ENCODE measurements at places on chromosomes 12 and 14. TPM values are rescaled to one million over a fixed set of nuclear protein-coding genes. Genes with fewer than 3 reads are reported as not detected.

DNA sequence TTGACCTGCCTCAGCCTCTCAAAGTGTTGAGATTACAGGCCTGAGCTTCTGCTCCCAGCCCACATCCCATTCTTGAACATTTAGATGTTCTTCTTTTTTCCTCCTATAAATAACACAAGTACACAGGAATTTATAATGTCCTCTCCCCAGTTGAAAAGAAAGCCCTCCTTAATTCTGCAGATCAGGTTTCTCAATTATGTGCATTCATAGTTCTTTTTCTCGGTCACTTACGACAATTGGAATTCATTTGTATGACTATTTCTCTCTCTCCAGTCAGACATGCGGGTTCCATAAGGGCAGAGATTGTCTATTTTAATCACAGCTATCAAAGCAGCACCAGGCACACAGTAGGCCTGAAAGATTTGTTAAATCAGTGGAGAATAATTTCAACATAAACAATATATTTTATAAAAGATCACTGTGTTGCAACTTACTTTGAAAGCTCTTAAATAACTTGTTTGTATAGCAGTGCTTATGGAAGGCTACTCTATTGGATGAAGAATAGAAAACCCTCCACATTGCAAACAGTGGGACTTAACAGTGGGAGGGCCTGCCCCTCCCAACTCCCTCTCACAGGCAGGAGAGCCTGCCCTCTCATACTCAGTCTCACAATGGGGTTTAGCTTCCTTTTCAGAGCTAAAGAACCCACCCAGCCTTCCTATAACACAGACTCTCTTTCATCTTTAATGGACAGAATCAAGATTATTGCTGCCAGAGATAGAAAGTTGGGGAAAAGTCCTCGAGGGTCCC is 84.1 kb upstream of the TRAF3 start:
- H3K4me1 ChIP-seq = peaks cover 13% of the 10 kb centered on the region
- H3K27me3 ChIP-seq = no peaks in the 10 kb centered on the region
- H3K27ac ChIP-seq = no peak overlapping the region
- no peaks in the 10 kb centered on the region for H3K36me3 ChIP-seq
- DNase-seq = no peak

DNA sequence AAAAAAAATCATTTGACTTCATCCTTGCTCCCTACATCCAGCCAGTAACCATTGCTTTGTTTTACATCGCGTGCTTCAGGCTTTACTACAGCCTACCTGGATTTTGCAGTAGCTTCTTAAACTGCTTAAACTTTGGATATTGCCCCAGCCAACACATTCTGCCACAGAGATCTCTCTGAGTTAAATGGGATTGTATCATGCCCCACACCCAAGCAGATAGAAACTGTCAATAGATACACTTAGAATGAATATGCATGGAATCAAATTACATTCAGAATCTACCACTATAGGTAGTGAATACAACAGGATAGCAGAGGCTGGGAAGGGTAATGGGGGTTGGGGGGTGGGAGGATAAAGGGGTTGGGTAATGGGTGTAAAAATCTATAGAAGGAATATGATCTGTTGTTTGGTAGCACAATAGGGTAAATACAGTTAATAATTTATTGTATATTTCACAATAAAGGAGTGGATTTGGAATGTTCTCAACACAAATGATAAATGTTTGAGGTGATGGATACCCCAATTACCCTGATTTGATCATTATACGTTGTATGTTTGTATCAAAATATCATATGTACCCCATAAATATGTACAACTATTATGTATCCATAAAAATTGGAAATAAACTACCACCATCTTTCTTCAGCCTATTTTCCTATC is 2.7 kb upstream of the MYRFL start:
- no peak overlapping the region for H3K27ac ChIP-seq
- no peaks in the 10 kb centered on the region for H3K36me3 ChIP-seq
- no peak for DNase-seq
- H3K4me1 ChIP-seq = peaks cover 5% of the 10 kb centered on the region

GRCh38 chr12:57046947-57047890 is 2.7 kb downstream of the MYO1A start:
- H3K27ac ChIP-seq = no peak overlapping the region
- H3K27me3 ChIP-seq = peaks cover 18% of the 10 kb centered on the region
- H3K4me3 ChIP-seq = no peak overlapping the region
- no peaks in the 10 kb centered on the region for H3K36me3 ChIP-seq
- H3K4me1 ChIP-seq = peaks cover 10% of the 10 kb centered on the region

DNA sequence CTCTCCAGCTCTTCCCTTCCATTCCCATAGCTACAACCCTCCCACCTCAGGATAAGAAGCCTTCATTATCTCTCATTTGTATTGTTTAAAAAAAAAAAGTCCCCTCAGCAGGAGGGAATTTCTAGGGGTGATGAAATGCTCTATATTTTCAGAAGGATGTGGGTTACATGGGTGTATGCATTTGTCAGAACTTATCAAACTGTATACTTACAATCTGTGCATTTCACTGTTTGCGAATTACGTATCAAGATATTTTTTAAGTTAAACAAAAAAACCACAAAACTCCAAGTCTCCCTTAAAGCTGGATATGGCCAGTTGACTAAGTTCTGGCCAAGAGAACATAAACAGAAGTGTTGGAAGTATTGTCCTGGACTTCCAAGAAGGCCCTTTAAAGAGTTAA is 2.0 kb upstream of the FKBP11 start:
- peaks cover 13% of the 10 kb centered on the region for H3K4me1 ChIP-seq
- no peak overlapping the region for H3K27ac ChIP-seq
- H3K4me3 ChIP-seq = no peak overlapping the region

- H3K27me3 ChIP-seq = peaks cover 10% of the 10 kb centered on the region
- H3K4me1 ChIP-seq = peaks cover 4% of the 10 kb centered on the region
- H3K4me3 ChIP-seq = no peak overlapping the region
- no peak for DNase-seq
- H3K36me3 ChIP-seq = no peaks in the 10 kb centered on the region
These were observed 20.4 kb upstream of the TMEM229B start for GRCh38 chr14:67508956-67509355.

- no peak overlapping the region for H3K27ac ChIP-seq
- no peak overlapping the region for H3K4me3 ChIP-seq
- peak; percentile 64 for DNase-seq
- H3K36me3 ChIP-seq = no peaks in the 10 kb centered on the region
- peaks cover 10% of the 10 kb centered on the region for H3K4me1 ChIP-seq
- peaks cover 6% of the 10 kb centered on the region for H3K27me3 ChIP-seq
These were observed 27.5 kb upstream of the JPH4 start for GRCh38 chr14:23605931-23606585.

GLT1D1 gene
- total RNA-seq = not detected

GRCh38 chr12:62631471-62632410 is 165.1 kb downstream of the MON2 start:
- H3K36me3 ChIP-seq = no peaks in the 10 kb centered on the region
- H3K27ac ChIP-seq = peak overlapping the region; percentile 72

DNA sequence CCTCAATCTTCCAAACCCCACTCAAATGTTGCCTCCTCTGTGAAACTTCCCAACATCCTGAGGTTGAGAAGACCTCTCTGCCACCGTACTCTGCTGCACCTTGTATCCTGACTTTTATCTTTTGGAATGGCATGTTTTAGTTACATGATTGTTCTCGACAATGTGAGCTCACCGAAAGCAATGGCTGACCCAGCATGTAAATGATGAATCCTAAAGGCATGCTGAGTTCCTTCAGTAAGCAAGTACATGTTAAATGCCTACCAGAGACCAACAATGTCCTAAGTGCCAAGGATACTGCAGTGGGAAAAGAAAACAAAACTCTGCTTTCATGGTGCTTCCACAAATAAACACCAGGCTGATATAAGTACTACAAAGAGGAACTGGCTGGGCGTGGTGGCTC is 13.7 kb downstream of the PPP1R13B start:
- no peaks in the 10 kb centered on the region for H3K4me1 ChIP-seq
- no peak overlapping the region for H3K4me3 ChIP-seq
- H3K27ac ChIP-seq = no peak overlapping the region
- no peaks in the 10 kb centered on the region for H3K36me3 ChIP-seq

CMA1 gene
- not detected for total RNA-seq

GRCh38 chr12:103807561-103808238 is 33.3 kb downstream of the NT5DC3 start:
- H3K27me3 ChIP-seq = no peaks in the 10 kb centered on the region
- H3K4me1 ChIP-seq = peaks cover 33% of the 10 kb centered on the region
- no peak overlapping the region for H3K4me3 ChIP-seq
- no peak for DNase-seq
- no peak overlapping the region for H3K27ac ChIP-seq

TMEM119 gene
- total RNA-seq = 362 TPM

CLEC6A gene
- total RNA-seq = not detected

FOXG1 gene
- under 0.01 TPM for total RNA-seq

- no peak within 1 kb of the TSS for H3K27ac ChIP-seq
- H3K4me1 ChIP-seq = peaks cover 9% of the 10 kb centered on the region
- DNase-seq = peak; percentile 66
- peaks cover 46% of the 10 kb centered on the region for H3K27me3 ChIP-seq
- H3K4me3 ChIP-seq = no peak within 1 kb of the TSS
These were observed at the start of gene P2RX2 for GRCh38 chr12:132618683-132619043. Gene P2RX2, plus strand, starts transcription at chr12:132618776. Its CDS starts 41 bp downstream, at chr12:132618817.

DNA sequence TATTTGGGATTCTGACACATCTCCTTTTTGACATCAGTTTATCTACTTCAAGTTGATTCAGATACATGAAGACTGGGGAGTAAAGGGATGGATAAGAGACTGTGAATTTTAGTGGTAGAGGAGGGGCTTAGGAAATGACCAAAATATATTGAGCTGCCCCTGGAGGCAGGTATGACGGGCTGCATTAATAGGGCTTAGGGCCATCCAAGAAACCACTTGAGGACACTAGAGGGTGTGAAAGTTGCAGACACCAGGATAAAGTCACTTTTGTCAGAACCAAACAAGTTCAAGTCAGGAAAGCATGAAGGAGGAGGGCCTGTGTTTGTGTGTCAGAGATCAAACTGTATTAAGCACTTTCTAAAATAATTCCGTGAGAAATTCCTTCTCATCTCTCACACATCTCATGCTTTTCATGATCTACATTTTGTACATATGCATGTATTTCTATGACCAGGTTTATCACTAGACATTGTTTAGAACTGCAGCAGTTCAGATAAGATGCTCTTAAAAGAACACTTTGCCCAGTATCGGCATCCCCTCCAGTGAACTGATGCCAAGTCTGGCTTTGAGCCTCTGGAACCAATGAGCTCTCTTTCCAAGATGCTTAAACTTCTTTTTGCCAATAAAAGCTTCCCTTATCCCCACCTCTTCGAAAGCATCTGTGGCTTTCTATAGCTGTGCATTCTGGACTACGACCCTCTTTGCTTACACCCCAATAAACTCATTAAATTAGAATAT is 136.9 kb downstream of the SLC38A1 start:
- H3K4me3 ChIP-seq = no peak overlapping the region
- no peaks in the 10 kb centered on the region for H3K4me1 ChIP-seq
- no peak overlapping the region for H3K27ac ChIP-seq
- DNase-seq = peak; percentile 53
- peaks cover 41% of the 10 kb centered on the region for H3K27me3 ChIP-seq

CNTN1 gene
- total RNA-seq = 0.29 TPM
